Posterior vena cava (tissue), 2 donors: ENCODE measurements at places on chromosomes 2 and 18. TPM values are rescaled to one million over a fixed set of nuclear protein-coding genes. Genes with fewer than 3 reads are reported as not detected.
A peak's percentile ranks its signal among the peaks of the same experiment; 100 is the strongest.

The NDC80 gene
- 1.4 TPM for total RNA-seq

The INHBB gene
- 5.8 TPM for total RNA-seq

The IKZF2 gene
- 8.8 TPM for total RNA-seq

The CCDC74B gene
- total RNA-seq, result 1.5 TPM

The RPRM gene
- 0.90 TPM for total RNA-seq

The VWA3B gene
- total RNA-seq, result 0.29 TPM

DNA sequence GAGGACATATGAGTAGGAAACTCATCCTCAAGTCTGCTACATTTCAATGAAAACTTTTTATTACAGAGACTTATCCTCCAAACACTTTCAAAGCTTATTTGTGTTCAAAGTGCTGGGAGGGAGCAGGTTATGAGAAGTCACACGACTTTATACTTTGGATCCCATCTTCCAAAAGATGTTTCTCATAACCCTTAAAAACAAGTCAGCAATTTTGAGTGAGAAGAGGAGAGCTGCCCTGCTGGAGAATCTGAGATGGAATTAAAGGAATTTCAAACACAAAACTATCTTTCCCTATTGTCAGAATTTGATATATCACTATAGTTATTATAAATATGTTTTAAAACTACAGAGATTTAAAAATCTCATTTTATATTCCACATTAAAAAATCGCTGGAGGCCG lies 45.8 kb downstream of the ROCK2 start:
- DNase-seq, result no peak

The GNLY gene
- 5.3 TPM for total RNA-seq

The PCARE gene
- total RNA-seq, result not detected

The EPG5 gene
- 20.2 TPM for total RNA-seq

The CABYR gene
- total RNA-seq, result 6.9 TPM

The C2orf74 gene
- total RNA-seq, result 18.6 TPM

The SERPINB12 gene
- total RNA-seq, result not detected

The FSHR gene
- not detected for total RNA-seq

GRCh38 chr18:46344416-46345180 lies 240.4 kb downstream of the HAUS1 start:
- DNase-seq, result no peak

GRCh38 chr2:52518678-52519077 lies 1248.9 kb upstream of the CHAC2 start:
- no peak for DNase-seq

GRCh38 chr2:193377789-193378188 lies 1183.1 kb upstream of the TMEFF2 start:
- no peak for DNase-seq

- DNase-seq, result peak; percentile 87
Measured at GRCh38 chr2:85537600-85538506, 1.1 kb upstream of the MAT2A start.

DNA sequence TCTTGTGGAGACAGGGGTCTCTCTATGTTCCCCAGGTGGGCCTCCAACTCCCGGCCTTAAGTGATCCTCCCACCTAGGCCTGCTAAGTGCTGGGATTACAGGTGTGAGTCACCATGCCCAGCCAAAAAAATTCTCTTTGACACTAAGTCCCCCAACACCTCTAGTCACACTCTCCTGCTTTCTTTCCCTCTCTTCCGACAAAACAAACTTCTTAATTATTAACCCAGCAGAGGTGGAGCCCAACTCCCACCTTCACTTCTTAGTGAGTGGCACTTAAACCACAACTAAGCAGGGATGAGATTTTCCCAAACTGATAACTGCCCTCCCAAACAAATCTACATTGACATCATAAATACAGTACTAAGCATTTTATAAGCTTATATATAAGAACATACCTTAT lies 60.5 kb upstream of the PMAIP1 start:
- DNase-seq, result no peak

The LYG2 gene
- not detected for total RNA-seq

The RAPH1 gene
- total RNA-seq, result 48.4 TPM

- DNase-seq, result no peak
Measured at GRCh38 chr2:52976143-52976949, 791.3 kb upstream of the CHAC2 start.

DNA sequence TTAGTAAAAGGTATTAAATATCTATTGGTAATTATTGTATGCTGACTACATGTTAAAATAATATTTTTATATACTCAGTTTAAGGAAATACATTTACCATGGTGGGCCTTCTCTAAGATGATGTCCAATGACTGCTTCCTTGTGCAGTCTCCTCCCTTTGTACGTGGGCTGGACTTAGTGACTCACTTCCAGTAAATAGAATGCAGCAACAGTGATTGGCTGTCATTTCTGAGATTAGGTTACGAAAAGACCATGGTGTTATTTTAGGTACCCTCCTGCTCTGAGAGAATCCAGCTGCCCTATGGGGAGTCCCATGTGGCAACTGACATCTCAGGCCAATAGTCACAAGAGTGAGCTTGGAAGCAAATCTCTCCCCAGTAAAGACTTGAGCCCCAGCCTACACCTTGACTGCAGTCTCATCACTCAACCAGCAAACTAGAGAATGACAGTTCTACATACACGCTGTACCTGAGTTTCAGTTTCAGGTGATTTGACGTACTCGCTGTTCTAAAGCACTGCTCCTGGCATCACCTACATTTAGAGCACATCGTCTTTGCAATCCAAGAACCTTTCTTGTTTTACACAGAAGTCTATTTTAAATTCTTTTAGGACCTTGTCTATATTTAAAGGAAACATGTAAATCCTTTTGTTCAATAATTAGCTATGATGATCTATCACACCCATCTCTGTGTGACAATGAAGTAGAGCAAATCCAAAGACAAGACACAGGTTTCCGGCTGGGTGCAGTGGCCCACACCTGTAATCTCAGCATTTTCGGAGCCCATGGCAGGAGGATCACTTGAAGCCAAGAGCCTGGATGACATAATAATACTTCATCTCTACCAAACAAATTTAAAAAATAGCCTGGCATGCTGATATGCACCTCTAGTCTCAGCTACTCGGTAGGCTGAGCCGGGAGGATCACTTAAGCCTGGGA lies 87.2 kb downstream of the COBLL1 start:
- DNase-seq, result no peak

The PKDCC gene
- 137 TPM for total RNA-seq

DNA sequence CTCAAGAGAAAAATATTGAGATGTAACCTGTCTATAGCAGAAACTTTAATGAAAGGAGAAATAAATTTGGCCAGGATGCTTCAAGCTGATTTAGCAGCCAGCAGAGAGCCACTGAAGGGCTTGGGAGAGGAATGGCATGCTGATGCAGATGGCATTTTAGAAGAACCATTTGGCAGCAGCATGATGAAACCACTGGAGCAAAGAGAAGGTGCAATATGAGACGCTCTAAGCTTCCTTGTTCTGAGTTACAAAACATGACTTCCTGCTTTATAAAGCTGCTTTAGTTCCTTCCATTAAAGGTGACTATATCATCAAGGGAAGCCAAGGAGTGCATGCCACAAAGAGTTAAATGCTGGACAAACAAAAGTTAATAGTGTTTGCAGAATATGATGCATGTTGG lies 189.7 kb downstream of the PID1 start:
- no peak for DNase-seq

DNA sequence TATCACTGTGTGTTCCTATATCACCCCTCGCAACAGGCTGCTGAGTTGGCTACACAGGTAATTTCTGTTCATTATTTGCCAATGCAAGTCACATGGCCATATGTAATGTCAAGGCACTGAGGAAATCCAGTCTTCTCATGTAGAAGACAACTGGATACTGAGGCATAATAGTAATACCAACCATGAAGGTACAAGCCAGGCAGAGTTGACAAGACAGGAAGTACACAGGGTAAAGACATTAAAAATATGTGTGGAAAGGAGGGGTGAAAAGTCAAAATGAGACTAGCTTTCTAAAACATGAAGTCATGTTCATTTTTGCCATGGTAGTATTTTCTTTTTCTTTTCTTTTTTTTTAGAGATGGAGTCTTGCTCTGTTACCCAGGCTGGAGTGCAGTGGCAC lies 17.5 kb upstream of the RNF138 start:
- no peak for DNase-seq

The SERPINB5 gene
- not detected for total RNA-seq
